ENCODE measurements at places on chromosomes 12 and 14. TPM values are rescaled to one million over a fixed set of nuclear protein-coding genes. Genes with fewer than 3 reads are reported as not detected.

Gene OR4K17
- not detected for total RNA-seq

Gene COL2A1
- total RNA-seq = 0.07 TPM

Gene AVPR1A
- not detected for total RNA-seq

Gene MIP
- total RNA-seq = not detected

Gene HOXC12
- not detected for total RNA-seq

Gene CNTN1
- total RNA-seq = not detected

Gene NYNRIN
- total RNA-seq = not detected

- H3K4me1 ChIP-seq = no peaks in the 10 kb centered on the region
- no peaks in the 10 kb centered on the region for H3K36me3 ChIP-seq
- peaks cover 5% of the 10 kb centered on the region for H3K27me3 ChIP-seq
- no peak for DNase-seq
Measured at GRCh38 chr14:103085106-103086091, 1.4 kb downstream of the LBHD2 start.

DNA sequence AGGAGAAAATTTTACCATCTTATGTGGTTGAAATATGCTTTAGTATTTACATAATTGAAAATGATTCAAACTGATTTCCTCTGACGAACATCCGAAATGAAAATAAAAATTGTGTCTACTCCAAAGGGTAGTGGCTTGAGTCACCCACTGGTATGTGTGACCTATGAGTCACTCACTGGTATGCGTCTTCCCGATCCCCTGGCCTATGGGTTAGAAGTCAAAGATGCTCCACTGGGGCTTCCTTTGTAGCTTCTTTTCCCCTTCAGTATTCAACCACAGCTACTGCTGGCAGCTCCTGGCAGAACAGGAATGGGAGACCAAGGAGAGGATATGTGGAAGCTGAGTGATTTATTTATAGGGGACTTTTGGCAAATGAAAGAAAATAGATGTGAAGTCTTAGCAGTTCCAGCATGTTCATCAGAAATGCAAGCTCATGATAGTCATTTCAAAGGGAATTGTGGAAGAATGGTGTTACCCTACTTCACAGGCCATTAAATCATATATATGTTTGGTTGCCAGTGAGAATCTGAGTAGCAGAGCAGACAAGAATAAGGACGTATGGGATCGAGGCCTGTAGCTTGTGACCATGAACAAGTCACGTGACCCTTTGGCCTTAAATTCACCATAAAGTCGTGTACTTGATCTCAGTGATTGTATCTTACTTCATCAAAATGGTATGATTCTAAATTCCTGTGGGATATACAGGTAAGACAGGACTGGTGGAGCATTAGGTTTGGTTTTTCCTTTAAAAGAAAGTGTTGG, 108.3 kb downstream of the CRADD start:
- peaks cover 53% of the 10 kb centered on the region for H3K4me1 ChIP-seq
- peak; percentile 84 for DNase-seq
- H3K27ac ChIP-seq = peak overlapping the region; percentile 88
- H3K4me3 ChIP-seq = peak overlapping the region; percentile 39

DNA sequence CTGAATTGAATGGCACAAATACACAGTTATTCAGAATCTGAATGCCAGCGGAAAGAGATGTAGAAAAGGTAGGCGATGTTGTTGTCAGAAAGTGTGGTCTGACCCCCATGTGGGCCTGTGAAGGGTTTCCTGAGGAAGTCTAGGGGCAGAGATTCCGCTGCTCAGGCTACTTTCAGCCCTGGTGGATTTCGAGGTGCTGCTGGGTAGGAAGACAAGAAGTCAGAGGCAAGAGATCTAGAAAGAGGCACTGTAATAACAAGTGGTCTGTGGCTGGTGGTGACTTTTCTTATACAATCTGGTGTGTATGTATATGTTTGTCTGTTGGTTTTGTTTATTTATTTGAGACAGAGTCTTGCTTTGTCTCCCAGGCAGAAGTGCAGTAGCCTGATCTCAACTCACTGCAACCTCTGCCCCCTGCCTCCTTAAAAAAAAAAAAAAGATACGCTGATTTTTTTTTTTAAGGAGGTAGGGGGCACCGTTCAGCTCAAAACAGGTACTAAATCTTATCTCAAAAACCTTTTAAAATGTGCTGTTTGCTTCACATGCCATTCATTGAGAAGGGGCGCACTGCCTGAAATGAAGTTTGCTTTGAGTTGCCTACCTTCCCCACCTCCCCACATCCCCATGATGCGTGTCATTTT, 27.1 kb upstream of the MANSC4 start:
- DNase-seq = peak; percentile 65
- peaks cover 10% of the 10 kb centered on the region for H3K27me3 ChIP-seq
- peak overlapping the region; percentile 43 for H3K27ac ChIP-seq
- H3K4me1 ChIP-seq = peaks cover 17% of the 10 kb centered on the region
- no peaks in the 10 kb centered on the region for H3K36me3 ChIP-seq

GRCh38 chr14:39217214-39217879, 16.4 kb upstream of the MIA2 start:
- no peak for DNase-seq
- H3K4me1 ChIP-seq = peaks cover 5% of the 10 kb centered on the region
- H3K27me3 ChIP-seq = no peaks in the 10 kb centered on the region
- no peak overlapping the region for H3K27ac ChIP-seq
- peaks cover 2% of the 10 kb centered on the region for H3K36me3 ChIP-seq
- H3K4me3 ChIP-seq = no peak overlapping the region

DNA sequence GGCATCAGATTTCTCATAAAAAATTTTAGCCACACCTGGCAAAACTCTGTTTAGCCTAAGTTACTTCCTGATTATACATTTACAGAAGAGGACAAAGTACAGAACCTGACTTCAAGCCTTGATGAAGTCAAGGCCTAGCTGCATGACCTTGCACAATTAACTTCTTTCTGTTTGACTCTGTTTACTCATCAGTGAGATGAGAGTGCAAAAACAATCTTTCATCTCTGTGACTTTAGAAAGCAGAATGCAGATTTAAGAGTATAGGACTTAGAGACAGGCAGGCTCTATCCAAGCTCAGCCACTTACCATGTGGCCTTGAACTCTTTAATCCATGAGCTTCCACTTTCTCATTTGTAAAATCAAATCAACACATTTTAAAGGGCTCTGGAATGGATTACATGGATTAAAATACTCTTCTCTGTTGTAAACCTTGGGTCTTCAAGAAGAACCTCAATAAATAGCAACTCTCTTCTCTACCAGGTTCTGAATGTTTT, 1178.9 kb downstream of the FLRT2 start:
- no peaks in the 10 kb centered on the region for H3K36me3 ChIP-seq
- DNase-seq = no peak
- H3K4me3 ChIP-seq = no peak overlapping the region
- no peaks in the 10 kb centered on the region for H3K27me3 ChIP-seq

GRCh38 chr14:50335389-50335788, 23.3 kb downstream of the DMAC2L start:
- H3K4me3 ChIP-seq = no peak overlapping the region
- H3K36me3 ChIP-seq = peaks cover 15% of the 10 kb centered on the region
- peaks cover 10% of the 10 kb centered on the region for H3K4me1 ChIP-seq
- DNase-seq = no peak
- no peak overlapping the region for H3K27ac ChIP-seq
- H3K27me3 ChIP-seq = no peaks in the 10 kb centered on the region

- DNase-seq = peak; percentile 22
- H3K27me3 ChIP-seq = peaks cover 15% of the 10 kb centered on the region
- no peak overlapping the region for H3K4me3 ChIP-seq
- H3K4me1 ChIP-seq = no peaks in the 10 kb centered on the region
Measured at GRCh38 chr14:54550514-54550913, 16.4 kb upstream of the SAMD4A start.

GRCh38 chr14:95077345-95077744, 80.0 kb downstream of the DICER1 start:
- no peak overlapping the region for H3K27ac ChIP-seq
- peaks cover 7% of the 10 kb centered on the region for H3K27me3 ChIP-seq
- H3K36me3 ChIP-seq = no peaks in the 10 kb centered on the region
- no peaks in the 10 kb centered on the region for H3K4me1 ChIP-seq
- DNase-seq = no peak
- H3K4me3 ChIP-seq = no peak overlapping the region

DNA sequence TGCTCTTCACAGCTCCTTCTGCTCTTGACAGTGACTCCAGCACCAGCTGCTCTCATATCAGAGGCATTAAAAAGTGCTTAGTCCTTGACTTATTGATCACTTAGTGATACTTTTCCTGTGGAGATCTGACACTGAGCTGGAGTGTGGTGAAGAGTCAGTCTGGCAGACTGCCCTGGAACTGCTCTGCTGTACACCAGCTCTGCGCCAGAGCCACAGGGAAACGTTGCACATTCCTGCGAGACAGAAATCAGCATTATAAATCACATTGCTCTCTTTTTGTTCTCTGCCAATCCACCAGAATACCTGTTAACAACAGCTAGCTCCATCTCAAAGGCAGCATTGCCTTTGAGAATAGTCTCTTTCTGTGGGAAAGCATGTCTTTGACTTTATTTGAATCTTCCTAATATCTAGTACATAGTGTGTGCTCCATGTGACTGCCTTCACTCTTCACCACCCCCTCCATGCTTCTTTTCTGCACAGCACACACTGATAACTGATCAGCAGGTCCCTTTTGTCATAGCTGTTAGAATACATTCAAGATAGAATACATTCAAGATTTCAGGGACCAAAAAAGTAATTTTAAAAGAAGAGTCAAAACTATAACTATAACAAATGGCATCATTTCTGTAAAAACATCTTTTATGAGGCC, 48.2 kb upstream of the VSX2 start:
- H3K27me3 ChIP-seq = no peaks in the 10 kb centered on the region
- no peak overlapping the region for H3K27ac ChIP-seq
- H3K4me1 ChIP-seq = no peaks in the 10 kb centered on the region

- H3K36me3 ChIP-seq = no peaks in the 10 kb centered on the region
- H3K27me3 ChIP-seq = no peaks in the 10 kb centered on the region
- no peaks in the 10 kb centered on the region for H3K4me1 ChIP-seq
- no peak overlapping the region for H3K4me3 ChIP-seq
- no peak for DNase-seq
Measured at GRCh38 chr14:102277874-102278630, 26.9 kb downstream of the MOK start.
